ENCODE measurements at places on chromosomes 12 and 14. TPM values are rescaled to one million over a fixed set of nuclear protein-coding genes. Genes with fewer than 3 reads are reported as not detected.

GRCh38 chr14:83255727-83256090 lies 1722.1 kb upstream of the SEL1L start:
- H3K27me3 ChIP-seq, result no peaks in the 10 kb centered on the region
- H3K36me3 ChIP-seq, result no peaks in the 10 kb centered on the region
- no peak for DNase-seq

GRCh38 chr12:108618079-108618952 lies 15.4 kb downstream of the SELPLG start:
- peak overlapping the region; percentile 20 for H3K27ac ChIP-seq
- H3K36me3 ChIP-seq, result peaks cover 18% of the 10 kb centered on the region
- H3K27me3 ChIP-seq, result no peaks in the 10 kb centered on the region
- peaks cover 36% of the 10 kb centered on the region for H3K4me1 ChIP-seq
- DNase-seq, result peak; percentile 81
- no peak overlapping the region for H3K4me3 ChIP-seq

VWF gene
- total RNA-seq, result not detected

DNAH10 gene
- total RNA-seq, result 0.05 TPM

OTX2 gene
- not detected for total RNA-seq

GRCh38 chr12:94228488-94228907 lies 80.1 kb downstream of the PLXNC1 start:
- H3K27me3 ChIP-seq, result no peaks in the 10 kb centered on the region
- H3K4me3 ChIP-seq, result no peak overlapping the region
- DNase-seq, result no peak
- peaks cover 16% of the 10 kb centered on the region for H3K36me3 ChIP-seq
- H3K27ac ChIP-seq, result no peak overlapping the region
- H3K4me1 ChIP-seq, result peaks cover 6% of the 10 kb centered on the region

TCP11L2 gene
- total RNA-seq, result 9.2 TPM

- no peak for DNase-seq
- H3K4me3 ChIP-seq, result no peak overlapping the region
- H3K4me1 ChIP-seq, result peaks cover 10% of the 10 kb centered on the region
- peaks cover 5% of the 10 kb centered on the region for H3K36me3 ChIP-seq
- H3K27me3 ChIP-seq, result no peaks in the 10 kb centered on the region
Observed at GRCh38 chr12:93722835-93723567, 45.8 kb downstream of the CRADD start.

MLF2 gene
- 140 TPM for total RNA-seq

DNA sequence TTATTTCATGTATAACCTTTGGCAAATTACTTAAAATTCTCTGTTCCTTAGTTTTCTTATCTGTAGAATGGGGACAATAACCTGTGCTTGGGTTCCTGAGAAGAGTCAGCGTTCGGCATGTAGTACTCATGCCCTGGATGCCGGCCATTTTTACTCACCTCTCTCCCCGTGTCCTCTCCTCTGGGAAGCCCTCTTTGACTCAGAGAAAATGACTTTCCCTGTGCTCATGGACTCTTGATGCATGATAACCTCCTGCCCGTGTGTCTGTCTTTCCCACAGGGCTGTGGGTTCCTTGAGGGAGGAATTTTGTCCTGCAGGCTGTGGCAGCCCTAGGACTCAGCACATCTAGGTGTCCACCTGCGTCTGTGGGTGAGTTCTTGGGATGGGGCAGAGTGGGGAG lies 5.8 kb upstream of the C1RL start:
- H3K27me3 ChIP-seq, result no peaks in the 10 kb centered on the region
- H3K4me1 ChIP-seq, result peaks cover 4% of the 10 kb centered on the region
- no peak overlapping the region for H3K4me3 ChIP-seq

GRCh38 chr14:105138551-105139111 lies 29.9 kb downstream of the JAG2 start:
- no peak overlapping the region for H3K4me3 ChIP-seq
- peaks cover 2% of the 10 kb centered on the region for H3K36me3 ChIP-seq
- no peak overlapping the region for H3K27ac ChIP-seq
- H3K4me1 ChIP-seq, result no peaks in the 10 kb centered on the region

DNA sequence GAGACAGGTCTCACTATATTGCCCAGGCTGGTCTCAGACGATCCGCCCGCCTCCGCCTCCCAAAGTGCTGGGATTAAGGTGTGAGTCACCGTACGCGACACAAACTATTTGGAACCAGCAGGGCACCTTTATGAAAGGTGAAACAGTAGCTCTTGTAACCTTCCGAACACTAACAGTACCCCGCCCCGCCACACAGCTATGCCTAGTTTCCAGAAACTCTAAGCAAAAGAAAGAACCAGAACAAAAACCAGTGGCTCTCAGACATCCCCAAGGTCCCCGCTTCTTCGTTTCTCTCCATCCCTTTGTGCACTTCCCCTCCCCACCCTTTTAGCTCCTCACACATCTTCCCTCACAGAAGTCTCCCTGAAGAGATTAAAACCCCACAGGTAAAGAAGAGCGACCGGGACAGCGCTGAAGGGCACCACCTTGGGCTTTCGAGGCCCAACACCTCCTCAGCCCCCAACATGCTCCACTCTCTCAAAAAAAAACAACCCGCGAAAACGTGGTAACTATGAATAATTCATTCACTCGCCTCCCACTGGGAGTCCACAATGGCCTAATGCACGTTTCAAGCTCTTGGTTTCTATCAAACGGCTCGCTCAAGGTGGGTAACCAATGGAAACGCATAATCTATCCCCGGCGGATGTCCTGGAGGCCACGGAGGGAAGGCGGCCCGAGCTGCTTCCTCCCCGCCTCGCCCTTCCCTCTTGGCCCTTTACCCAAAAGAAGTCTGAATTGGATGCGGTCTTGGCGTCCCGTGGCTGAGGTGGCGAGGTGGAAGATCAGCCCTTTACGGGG lies 877 bp downstream of the BAG5 start:
- peak overlapping the region; percentile 91 for H3K27ac ChIP-seq
- peak overlapping the region; percentile 89 for H3K4me3 ChIP-seq
- peak; percentile 59 for DNase-seq

DNA sequence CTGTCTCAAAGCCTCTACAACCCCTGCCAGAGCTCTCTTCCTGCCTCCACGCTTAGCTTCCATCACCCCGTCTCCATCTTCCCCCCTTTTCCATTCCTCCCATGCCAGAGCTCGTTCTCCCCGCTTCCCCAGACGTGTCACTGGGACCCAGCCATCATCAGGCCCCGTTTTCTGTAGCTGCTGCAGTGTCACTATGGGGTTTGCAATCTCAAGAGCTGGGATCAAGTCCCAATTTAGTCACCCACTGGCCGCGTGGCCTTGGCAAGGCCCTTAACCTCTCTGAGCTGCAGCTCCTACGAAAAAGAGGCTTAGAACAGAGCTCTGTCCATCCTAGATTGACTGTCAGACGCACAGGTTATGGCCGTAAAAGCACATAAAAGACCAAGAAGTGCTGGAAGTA lies 901 bp upstream of the FAIM2 start:
- no peak overlapping the region for H3K27ac ChIP-seq
- H3K36me3 ChIP-seq, result no peaks in the 10 kb centered on the region
- no peaks in the 10 kb centered on the region for H3K27me3 ChIP-seq
- H3K4me3 ChIP-seq, result peak overlapping the region; percentile 25

SOAT2 gene
- 0.81 TPM for total RNA-seq

RND1 gene
- total RNA-seq, result 6.8 TPM

DNA sequence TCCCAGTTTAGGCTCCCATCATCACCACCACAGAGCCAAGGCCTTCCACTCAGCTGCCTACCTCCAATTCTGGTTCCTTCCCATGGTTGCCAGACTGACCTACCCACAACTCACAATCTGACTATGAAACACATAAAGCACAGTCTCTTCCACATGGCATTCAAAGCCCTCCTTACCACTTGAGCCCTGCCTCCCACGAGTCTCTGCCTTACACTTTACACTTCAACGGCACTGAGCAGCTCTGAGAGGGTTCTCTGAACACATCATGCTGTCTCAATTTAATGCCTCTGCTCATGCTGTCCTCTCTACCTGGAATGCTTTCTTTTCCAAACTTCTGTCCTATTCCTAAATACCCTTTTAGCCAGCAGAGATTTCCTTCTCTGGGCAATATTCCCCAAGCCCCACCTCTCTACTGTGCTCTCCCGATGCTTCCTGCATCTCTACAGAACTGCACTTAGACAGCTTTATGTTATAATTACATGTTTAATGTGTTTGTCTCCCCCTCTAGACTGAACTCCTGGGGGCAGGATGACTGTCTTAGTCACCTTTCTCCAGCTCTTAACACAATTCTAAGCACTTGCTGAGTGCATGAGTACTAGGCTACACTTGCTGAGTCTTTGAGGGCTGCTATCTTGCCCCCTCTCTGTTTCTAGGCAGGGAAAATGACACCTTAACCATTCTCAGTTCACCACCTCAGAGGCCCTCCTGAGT lies 23.5 kb downstream of the FMNL3 start:
- no peak for DNase-seq
- H3K4me3 ChIP-seq, result no peak overlapping the region
- peaks cover 44% of the 10 kb centered on the region for H3K4me1 ChIP-seq
- H3K27me3 ChIP-seq, result no peaks in the 10 kb centered on the region
- peaks cover 3% of the 10 kb centered on the region for H3K36me3 ChIP-seq

- no peak for DNase-seq
- H3K4me1 ChIP-seq, result no peaks in the 10 kb centered on the region
- no peaks in the 10 kb centered on the region for H3K27me3 ChIP-seq
Observed at GRCh38 chr12:85630851-85631250, 205.4 kb downstream of the RASSF9 start.

DNA sequence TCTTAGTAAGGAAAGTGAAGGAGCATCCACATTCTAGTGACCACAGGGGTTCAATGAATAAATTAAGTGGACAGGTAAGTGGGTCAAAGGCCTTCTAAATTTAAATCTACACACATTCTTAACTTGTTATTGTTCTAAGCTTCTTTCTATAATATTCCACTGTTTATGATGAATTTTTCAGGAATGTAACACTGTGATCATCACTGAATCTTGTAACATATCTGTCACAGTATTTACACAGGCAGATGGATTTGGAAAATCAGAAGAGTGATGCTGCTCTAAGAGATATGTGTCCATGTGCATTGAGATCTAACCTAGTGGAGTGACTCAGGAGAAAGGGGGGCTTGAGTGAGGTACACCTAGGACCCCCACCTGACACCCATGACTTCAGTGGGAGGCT lies 115.4 kb upstream of the OVCH1 start:
- DNase-seq, result no peak
- peaks cover 6% of the 10 kb centered on the region for H3K27me3 ChIP-seq
- H3K36me3 ChIP-seq, result no peaks in the 10 kb centered on the region
- H3K4me3 ChIP-seq, result no peak overlapping the region

GRCh38 chr12:111396726-111397445 lies 8.8 kb upstream of the SH2B3 start:
- peak; percentile 88 for DNase-seq
- peaks cover 36% of the 10 kb centered on the region for H3K4me1 ChIP-seq
- H3K27ac ChIP-seq, result no peak overlapping the region
- H3K27me3 ChIP-seq, result no peaks in the 10 kb centered on the region
- peak overlapping the region; percentile 65 for H3K4me3 ChIP-seq

GRCh38 chr14:96588410-96589257 lies 86.5 kb downstream of the PAPOLA start:
- no peaks in the 10 kb centered on the region for H3K36me3 ChIP-seq
- peaks cover 5% of the 10 kb centered on the region for H3K4me1 ChIP-seq
- peaks cover 16% of the 10 kb centered on the region for H3K27me3 ChIP-seq
- no peak overlapping the region for H3K27ac ChIP-seq

GRCh38 chr12:8852119-8852518 lies 29.7 kb downstream of the A2ML1 start:
- no peaks in the 10 kb centered on the region for H3K36me3 ChIP-seq
- no peak for DNase-seq
- H3K4me1 ChIP-seq, result no peaks in the 10 kb centered on the region
- H3K27me3 ChIP-seq, result no peaks in the 10 kb centered on the region

DNA sequence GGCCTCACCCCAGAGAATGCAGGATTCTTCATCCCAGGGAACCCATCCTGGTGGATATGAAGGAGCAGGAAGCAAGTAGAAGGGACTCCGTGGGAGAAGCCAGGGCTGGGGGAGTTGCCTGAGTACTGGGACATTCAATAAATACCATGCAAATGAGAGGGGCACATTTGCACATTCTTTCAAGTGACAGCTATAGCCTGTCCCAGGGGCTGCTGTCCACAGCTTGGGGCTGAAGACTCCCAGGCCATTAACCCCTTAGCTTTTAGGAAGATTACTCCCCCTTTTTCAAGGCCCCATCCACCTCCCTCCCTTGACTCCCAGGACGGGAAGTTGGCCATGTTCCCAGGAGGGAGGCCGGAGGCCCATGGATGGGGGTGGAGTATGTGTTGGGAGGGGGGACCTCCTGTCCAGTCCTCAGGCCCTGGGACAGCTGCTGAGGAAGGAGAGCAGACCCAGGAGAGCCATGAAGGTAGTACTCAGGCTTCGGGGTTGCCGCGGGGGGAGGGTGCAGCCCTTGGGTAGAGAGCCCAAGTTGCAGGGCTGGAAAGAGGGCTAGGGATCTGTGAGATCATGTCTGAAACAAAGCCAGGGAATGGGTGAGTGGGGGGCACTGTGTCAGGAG lies 974 bp upstream of the TNS2 start:
- peaks cover 30% of the 10 kb centered on the region for H3K4me1 ChIP-seq
- no peaks in the 10 kb centered on the region for H3K36me3 ChIP-seq
- H3K27me3 ChIP-seq, result peaks cover 4% of the 10 kb centered on the region
- no peak for DNase-seq
- H3K27ac ChIP-seq, result no peak overlapping the region

GRCh38 chr14:98177551-98177950 lies 1094.4 kb downstream of the BCL11B start:
- no peak overlapping the region for H3K4me3 ChIP-seq
- no peaks in the 10 kb centered on the region for H3K27me3 ChIP-seq
- peaks cover 94% of the 10 kb centered on the region for H3K4me1 ChIP-seq
- H3K27ac ChIP-seq, result peak overlapping the region; percentile 98

SGPP1 gene
- total RNA-seq, result 10.1 TPM

GOLT1B gene
- total RNA-seq, result 36.8 TPM

BDKRB2 gene
- 0.10 TPM for total RNA-seq

DNA sequence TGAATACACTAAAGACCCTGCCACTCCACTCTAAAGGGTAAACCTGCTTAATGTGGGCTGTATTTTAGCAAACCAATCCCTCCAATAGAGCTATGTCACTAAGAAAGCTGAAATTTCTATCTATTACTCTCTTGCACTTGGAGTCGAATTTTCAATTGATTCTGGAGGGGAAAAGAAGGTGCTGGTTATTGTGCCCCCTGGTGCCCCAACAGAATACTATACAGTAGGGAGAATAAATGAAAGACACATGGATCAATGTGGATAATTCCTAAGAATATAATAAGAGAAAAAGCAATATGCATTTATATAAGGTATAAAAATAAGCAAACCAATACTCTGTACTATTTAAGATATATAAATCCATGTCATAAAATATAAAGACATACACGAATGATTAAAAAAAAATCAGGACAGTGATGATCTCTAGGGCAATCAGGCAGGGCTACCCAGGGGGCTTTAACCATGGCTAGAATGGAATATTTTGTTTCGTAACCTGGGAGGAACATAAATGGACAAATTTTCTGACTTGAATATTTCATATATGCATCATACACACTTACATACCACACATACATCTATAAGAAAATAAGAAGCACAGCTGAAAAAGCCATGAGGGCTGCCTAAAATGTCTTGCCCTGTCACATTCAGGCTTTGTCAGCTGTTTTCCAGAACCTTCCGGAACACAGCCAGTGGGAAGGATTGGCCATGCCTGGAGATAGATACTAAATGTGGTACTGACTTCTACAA lies 54.4 kb downstream of the EFCAB11 start:
- H3K36me3 ChIP-seq, result no peaks in the 10 kb centered on the region
- H3K27ac ChIP-seq, result no peak overlapping the region
- H3K4me1 ChIP-seq, result peaks cover 13% of the 10 kb centered on the region
- peaks cover 2% of the 10 kb centered on the region for H3K27me3 ChIP-seq

FZD10 gene
- not detected for total RNA-seq

- H3K4me3 ChIP-seq, result no peak overlapping the region
- no peak overlapping the region for H3K27ac ChIP-seq
- H3K27me3 ChIP-seq, result no peaks in the 10 kb centered on the region
Observed at GRCh38 chr12:80320121-80320678, 123.8 kb upstream of the PTPRQ start.

GRCh38 chr12:110641521-110641920 lies 27.6 kb downstream of the TCTN1 start:
- DNase-seq, result no peak
- no peak overlapping the region for H3K27ac ChIP-seq
- no peaks in the 10 kb centered on the region for H3K36me3 ChIP-seq
- no peak overlapping the region for H3K4me3 ChIP-seq
- H3K27me3 ChIP-seq, result no peaks in the 10 kb centered on the region

Measured in activated naive CD4-positive, alpha-beta T cell treated with anti-CD3 and anti-CD28 coated beads for 36 hours (primary cell).